ENCODE measurements at places on chromosomes 2 and 18.

DNA sequence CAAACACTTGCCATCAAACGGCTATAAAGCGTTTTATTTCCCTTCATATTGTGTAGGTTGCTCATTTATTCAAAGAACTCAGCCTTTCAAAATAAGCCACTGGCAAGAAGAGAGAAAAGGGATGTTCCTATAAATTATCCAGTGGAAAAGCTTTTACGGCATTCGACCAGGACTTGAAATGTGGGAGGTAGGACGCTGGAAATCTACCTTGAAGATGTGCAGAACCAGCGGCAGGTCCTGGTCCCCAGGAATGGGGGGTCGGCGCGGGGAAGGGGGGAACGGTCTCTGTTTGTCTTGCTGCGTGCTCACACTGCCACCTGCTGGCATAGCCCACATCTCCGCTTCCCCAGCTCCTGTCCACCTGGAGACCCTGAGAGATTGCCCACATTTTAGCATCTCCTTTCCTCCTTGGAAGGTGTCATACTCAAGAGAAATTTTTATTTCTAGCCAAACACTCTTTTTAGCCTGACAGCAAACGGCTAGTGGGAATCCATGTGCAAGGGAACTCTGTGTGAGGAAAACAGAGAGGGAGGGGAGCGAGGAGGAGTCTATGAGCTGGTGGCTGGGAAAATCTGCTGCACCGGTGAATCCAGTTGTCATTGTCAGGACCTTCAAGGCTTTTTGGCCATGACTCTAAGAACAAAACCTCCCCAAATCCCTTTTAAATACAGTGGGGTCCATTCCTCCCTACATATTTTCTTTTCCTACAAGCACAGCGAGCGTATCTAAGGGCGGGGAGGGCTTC is 349.0 kb upstream of the PKDCC start:
- DNase-seq, result peak; percentile 4

GRCh38 chr18:48800876-48801727 is 149.7 kb downstream of the SMAD7 start:
- no peak for DNase-seq

GRCh38 chr2:231820786-231821303 is 34.6 kb downstream of the COPS7B start:
- DNase-seq, result no peak

- DNase-seq, result no peak
Observed at GRCh38 chr2:23988371-23988770, 21.5 kb upstream of the MFSD2B start.

DNA sequence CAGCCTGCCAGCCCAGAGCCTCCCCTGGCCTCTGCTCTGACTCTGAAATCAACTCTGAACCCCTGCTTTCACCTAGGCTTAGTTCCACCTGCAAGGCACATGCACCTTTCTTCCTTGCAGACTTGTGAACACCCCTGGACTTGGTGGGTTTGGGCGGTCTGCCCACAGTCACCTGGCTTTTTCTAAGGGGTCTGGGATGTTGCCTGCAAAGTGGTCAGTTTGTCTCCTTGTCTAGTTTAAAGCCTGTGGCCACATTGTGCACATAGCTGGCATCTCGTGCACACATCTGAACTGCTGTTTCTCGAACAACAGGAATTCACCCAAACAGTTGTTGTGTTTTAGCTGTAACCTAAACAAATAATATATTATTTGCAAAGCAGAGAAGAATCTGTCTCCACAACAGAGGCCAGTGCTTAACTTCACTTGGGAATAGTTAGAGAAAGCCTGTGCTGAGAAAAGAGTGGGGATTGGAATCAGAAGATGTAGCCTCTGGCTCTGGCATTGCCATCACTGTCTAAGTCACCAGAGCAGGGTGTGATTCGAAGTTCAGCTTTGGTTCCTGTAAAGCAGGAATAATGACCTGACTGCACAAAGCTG is 108.5 kb downstream of the TMEM18 start:
- no peak for DNase-seq

DNA sequence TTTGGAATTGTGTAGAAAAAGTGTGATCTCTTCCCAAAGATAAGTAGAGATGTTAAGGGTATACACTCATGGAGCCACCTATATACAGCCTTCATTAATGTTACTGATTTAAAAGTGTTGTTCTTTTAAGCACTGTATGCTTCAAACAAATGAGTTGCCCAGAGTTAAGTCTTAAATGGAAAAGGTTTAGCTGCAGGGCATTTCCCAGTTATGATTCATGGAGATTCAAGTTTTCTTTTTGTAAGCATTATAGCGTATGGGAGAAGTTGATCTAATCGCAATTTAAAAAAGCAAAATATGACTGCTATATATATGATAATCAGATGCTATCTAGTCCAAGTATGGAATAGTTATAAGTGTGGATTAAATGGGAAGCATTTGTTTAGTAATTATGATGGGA is 4.8 kb downstream of the PDK1 start:
- no peak for DNase-seq

DNA sequence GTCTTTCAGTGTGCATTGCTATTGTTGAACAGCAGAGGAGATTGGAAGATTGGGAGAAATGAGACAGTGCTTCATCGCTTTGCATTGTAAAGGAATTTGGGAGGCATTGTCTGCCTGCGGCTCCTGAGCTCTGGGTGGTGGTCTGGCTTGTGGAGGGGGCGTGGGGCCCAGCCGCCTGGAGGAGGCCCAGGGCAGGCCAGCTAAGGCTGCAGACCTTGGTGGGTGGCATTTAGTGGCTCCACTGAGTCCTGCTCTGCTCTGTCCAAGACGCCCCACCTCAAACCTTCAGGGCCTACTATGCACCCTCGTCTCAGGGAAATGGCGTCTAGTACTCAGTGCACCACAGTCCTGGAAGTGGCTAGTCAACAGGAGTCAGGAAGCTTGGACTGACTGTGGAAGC is 5.7 kb upstream of the HS1BP3 start:
- no peak for DNase-seq

GRCh38 chr2:233211548-233211895 is 40.0 kb upstream of the ATG16L1 start:
- DNase-seq, result no peak

- DNase-seq, result no peak
Observed at GRCh38 chr2:234435836-234436481, 60.9 kb downstream of the ARL4C start.

DNA sequence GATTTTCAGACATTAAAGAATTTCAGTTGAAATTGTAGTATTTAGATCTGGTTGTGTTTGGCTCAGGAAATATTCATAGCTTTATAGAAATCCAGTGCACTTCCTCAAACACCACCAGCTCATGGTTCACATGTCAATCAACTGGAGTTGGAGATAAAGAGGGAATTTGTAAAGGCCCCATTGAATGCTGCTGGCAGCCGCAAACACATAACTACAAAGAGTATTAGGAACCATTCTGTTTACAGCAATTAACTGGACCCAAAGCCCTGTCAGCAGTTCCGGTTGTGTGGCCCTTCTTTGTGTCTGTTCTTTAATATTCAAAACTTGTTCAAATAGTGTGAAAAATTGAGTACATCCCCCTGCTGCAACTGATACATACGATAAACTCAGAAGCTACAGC is 107.4 kb upstream of the LRRTM4 start:
- no peak for DNase-seq

DNA sequence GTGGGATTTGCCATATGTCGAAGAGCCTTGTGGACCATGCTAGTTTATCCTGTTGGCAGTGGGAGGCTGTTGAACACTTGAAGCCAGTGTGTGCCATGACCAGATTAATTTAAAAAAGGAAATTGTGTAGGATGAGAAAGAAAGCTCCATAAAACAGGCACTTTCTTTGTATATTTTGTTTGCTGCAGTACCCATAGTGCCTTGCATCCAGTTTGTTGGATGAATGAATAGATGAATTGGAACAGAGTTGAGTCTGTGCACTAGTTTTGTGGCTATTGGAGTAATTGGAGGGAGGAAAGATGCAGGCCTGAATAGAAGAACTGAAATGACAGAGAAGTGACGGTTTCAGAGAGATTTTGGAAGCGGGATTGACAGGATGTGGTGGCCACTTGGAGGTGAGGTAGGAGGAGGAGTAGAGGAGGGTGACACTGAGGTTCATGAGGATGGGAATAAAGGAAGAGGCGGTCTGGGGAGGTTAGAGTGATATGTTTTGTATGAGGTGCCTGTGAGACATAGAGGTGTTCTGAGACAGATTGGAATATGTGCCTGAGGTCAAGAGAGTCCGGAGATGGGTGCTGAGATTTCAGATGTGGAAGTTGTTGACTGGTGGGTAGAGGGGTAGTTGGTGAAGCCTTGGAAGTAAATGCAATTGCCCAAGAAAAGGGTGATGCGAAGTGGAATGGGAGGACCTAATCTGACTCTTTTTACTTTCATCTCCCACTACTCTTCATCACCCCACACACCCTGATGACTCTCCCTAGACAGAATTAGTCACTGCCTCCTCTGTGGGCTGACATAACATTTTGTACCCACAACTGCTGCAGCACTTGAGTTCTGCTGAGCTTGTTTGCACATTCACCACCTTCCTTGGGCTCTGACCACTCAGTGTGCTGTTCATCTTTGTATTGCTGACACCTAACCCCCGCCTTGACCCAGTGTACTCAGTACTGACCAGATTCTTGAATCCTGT is 5.1 kb downstream of the DGUOK start:
- no peak for DNase-seq

DNA sequence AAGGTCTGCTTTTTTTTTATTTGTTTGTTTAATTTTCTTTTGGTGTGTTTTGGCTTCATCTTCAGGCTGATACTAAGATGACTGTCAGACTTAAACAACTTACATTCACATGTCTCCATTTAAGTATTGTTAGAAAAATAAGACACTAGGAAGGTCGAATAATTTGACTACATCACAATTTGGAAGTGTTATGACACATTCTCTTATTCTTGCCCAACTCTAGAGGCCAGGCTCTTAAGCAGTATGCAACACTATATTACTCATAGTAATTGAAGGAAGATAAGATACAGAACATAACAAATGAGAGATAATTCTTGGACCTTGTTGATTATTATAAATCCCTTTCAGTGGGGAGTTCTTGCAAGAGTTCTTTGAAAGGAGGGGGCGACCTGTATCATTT is 295.3 kb upstream of the COL3A1 start:
- no peak for DNase-seq

DNA sequence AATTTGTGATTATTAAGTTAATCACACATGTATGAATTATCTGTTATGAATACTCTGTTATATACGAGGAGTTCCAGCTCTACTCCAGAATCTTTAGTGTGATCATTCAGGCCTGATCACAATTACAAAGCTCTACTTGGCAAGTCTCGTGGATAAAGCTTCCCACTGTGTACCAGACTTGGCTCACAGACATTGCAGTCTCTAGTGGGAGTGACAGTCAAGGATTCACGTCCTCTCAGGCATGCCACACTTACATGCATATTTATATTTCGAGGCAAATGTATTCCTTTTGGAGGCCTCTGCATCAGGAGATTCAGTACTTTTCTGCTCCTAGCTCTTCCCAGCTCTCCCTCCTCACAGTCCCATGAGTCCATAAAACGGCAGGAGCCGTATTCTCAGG is 403.4 kb upstream of the CDH7 start:
- DNase-seq, result no peak

GRCh38 chr2:228369400-228370031 is 188.0 kb upstream of the SPHKAP start:
- no peak for DNase-seq

DNA sequence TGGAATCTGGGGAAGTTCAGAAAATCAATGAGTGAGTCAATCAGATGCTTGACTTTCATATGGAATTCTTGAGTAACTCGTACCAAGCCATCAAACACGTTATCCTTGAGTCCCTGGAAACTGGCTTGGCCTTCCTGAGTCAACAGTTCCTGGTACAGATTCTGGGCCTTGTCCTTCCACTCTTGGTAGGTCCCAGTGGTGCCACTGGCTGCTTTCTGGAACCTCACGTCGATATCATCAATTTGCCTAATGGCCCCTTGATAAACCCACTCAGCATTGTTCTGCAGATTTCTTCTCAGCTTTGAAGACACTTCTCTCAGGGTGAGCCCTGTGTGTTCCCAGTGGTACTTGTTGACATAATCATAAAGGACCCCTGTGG is 41.1 kb downstream of the APOB start:
- no peak for DNase-seq
